ENCODE measurements at places on chromosomes 5 and 9. TPM values are rescaled to one million over a fixed set of nuclear protein-coding genes. Genes with fewer than 3 reads are reported as not detected.

The SYK gene
- polyA plus RNA-seq: 19.1 TPM

The GABRP gene
- polyA plus RNA-seq: 1.2 TPM

The CARTPT gene
- polyA plus RNA-seq: not detected

The CD274 gene
- polyA plus RNA-seq: 1.3 TPM

The HMGXB3 gene
- polyA plus RNA-seq: 40.3 TPM

The ANXA2R gene
- polyA plus RNA-seq: 1.9 TPM

The SV2C gene
- 0.26 TPM for polyA plus RNA-seq

The FAM170A gene
- polyA plus RNA-seq: not detected

The CCL27 gene
- polyA plus RNA-seq: 1.1 TPM

The CFAP77 gene
- 4.4 TPM for polyA plus RNA-seq

GRCh38 chr5:160229190-160229742, at the start of gene FABP6:
Gene FABP6 (plus strand): TSS chr5:160229506. CDS start chr5:160229558, 52 bp downstream.
- no peak for DNase-seq

DNA sequence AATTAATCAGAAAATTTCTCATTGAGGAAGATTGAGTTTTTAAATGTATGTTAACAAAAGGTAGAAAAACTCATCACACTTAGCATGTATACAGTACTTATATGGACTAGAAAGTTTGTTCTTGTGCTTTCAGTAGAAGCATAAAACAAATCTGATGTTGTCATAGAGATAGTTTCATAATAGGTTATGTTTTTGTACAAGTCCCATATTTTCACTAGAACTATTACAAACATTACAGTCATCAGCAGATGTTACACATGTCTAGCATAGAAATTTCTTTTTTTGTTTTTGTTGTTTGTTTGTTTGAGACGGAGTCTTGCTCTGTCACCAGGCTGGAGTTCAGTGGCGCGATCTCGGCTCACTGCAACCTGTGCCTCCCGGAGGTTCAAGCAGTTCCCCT, 131.4 kb downstream of the COMMD10 start:
- no peak for DNase-seq

- no peak for DNase-seq
These were observed 78.3 kb downstream of the FBXL17 start for GRCh38 chr5:108303611-108304010.

DNA sequence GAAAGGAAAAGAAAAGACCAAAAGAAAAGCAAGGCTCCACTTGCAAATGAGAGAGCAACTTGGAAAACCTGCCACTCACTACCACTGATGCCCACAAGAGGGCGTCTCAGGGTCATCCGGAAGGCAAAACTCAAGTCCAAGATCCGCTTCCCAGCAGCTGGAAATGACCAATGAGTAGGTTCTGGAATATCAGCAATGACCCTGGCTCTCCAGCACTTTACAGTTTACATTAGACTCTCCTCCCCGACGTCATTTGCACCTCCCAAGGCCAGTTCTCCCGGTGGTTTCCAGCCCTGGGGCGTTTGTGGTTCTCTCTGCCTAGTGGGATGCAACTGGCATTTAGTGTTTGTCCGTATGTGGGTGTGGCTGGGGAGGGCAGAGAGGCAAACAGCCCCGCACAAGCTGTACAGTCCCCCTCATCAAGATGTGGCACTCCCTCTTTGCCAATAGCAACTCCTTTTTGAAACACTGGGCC, 193.8 kb upstream of the ZNF618 start:
- DNase-seq: peak; percentile 65

GRCh38 chr5:41371738-41372137, 138.7 kb downstream of the PLCXD3 start:
- DNase-seq: no peak

- no peak for DNase-seq
These were observed 12.4 kb downstream of the TNFAIP8 start for GRCh38 chr5:119368238-119368630.

- no peak for DNase-seq
These were observed 17.9 kb upstream of the TRIO start for GRCh38 chr5:14125262-14125661.

GRCh38 chr9:4416467-4416866, 73.8 kb upstream of the SLC1A1 start:
- no peak for DNase-seq

GRCh38 chr9:135239769-135240141, 152.3 kb downstream of the OLFM1 start:
- DNase-seq: no peak

DNA sequence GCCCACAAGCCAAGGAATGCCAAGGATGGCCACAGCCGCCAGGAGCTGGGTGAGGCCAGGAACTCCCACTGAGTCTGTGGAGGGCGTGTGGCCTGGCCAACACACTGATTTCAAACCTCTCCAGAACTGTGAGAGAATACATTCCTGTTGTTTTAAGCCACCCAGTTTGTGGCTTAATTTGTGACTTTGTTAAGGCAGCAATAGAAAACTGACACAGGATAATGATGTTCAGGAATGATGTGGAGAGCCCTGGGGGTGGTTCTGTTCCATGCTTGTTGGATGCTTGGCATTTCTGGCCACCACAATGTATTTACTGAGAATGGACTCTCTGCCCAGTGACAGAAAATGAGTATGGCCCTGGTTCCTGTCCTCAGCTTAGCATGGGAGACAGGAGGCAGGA, 82.8 kb downstream of the DAP start:
- no peak for DNase-seq

GRCh38 chr5:158819095-158819494, 280.6 kb downstream of the EBF1 start:
- DNase-seq: no peak

DNA sequence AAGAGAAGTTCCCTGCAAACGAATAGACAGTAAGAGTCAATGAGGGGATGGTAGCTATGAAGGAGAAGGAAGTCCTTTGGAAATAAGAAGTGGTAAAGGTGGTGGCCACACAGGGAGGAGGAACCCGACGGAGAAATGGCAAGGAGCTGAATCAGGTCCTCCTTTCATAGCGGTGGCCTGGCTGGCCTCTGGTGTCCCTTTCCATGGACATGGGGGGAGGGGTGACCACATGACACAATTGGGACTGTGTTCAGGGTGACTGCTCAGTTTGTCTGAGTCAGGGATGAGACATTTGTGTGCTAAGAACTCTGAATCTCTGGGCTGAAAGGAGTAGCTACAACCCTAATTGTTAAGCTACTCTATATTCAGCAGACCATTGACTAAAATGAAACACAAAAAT, 28.7 kb upstream of the TIMD4 start:
- DNase-seq: no peak

GRCh38 chr5:1190837-1191239, 10.6 kb upstream of the SLC6A19 start:
- no peak for DNase-seq

DNA sequence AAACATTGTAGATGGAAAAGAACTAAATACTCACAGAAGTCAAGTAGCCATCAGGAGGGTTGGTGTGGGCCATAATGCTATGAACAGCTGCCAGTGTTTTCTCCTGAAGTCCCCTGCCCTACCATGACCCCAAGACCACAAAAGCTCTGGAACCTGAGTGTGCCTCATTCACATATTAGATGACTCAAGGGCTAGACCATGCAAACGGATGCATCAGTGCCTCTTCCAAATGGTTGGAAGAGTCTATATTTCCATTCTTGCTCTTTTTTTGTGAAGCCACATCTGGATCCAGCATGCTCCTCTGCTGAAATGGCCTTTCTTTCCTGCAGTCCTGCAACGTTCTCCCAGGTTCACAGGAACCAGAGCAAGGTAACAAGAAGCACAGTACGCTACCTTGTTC, 136.6 kb upstream of the EPB41L4A start:
- DNase-seq: no peak

GRCh38 chr5:72559866-72560766, 52.9 kb upstream of the ZNF366 start:
- no peak for DNase-seq

DNA sequence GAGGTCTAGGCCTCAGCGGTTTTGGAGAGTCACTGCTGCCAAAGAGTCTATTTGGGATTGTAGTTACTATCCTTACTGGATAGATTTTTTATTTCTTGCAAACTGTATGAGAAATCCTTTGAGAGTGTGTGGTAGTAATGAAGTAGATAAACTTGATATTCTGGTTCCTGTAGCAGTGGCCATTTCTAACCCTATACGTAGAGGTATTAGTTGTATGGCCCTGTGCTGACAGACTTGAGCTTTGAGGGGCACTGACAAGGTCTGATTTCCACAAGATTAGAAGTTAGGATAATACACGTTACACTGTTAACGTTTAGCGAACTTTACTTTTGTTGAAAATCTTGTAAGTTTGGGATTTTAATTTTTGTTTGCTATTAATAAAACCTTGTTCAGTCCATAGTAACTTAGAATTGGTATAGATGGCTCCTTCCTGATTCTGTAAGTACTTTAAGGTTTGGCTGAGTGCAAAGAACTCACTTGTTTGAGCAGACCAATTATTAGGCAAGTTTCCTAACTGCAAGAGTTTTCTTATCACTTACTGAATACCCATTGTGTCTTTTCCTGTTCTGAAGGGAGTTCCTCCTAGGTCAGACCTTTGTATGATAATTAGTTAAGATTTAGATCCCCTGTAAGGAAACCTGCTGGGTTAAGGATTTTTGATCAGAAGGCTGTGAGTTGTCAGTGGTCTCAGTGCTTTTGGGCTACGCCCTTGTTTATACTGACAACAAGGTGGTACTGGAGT, 31.4 kb downstream of the GCNT1 start:
- DNase-seq: no peak

- no peak for DNase-seq
These were observed 89.9 kb downstream of the SYK start for GRCh38 chr9:90891308-90892040.

DNA sequence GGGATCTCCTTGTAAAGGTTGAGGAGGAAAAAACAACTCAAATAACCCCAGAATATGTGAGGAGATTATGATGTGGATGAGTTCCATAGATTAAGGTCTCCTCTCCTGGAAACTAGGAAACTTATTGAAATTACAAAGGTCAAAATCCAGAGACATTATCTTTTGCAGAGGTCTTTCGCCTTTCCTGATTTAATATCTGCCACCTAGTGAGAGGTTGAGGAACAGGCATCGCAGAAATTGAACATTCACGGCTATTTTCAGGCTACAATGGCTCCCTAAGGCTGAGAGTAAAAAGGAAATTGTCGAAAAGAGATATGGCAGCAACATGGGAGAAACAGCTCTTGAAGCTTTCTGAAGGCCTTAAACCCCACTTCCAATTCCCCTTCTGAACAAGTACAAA, 127.5 kb upstream of the PLCXD3 start:
- no peak for DNase-seq

DNA sequence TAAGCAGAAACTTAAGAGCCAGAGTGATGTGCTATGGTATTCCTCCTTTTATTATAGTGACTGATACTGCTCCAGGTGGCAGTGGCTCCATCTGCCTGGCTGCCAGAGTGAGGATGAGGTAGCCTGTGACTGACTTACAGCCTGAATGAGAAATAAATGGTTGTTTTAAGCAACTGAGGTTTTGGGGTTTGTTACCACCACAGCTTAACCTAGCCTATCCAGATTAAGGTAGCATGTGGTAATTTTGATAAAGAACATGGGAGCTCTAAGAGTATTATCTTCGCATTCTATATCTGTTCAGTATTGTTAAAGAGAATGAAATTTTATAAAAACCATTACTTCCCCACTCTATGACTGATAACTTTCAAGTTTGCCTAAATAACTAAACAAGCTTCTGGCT, 39.0 kb downstream of the GOLPH3 start:
- DNase-seq: no peak

DNA sequence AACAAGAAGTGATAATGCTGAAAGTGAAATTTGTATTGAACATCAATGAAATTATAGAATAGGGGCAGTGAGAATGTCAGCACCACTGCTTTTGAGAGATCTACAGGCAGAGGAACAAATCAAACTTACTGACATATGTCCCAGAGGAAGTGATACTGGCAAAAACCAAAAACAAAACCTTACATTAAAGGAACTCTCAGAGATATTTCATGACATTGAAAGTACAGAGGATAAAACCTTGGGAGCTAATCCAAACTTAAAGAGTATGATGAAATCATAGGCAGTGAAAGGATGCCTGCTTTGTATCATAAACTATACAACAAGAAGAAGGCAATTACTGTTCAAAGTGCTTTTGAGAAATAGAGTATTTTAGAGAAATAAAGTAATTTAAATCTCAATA, 90.4 kb upstream of the SV2C start:
- no peak for DNase-seq

GRCh38 chr5:173291722-173292658, 36.2 kb downstream of the STC2 start:
- DNase-seq: no peak

DNA sequence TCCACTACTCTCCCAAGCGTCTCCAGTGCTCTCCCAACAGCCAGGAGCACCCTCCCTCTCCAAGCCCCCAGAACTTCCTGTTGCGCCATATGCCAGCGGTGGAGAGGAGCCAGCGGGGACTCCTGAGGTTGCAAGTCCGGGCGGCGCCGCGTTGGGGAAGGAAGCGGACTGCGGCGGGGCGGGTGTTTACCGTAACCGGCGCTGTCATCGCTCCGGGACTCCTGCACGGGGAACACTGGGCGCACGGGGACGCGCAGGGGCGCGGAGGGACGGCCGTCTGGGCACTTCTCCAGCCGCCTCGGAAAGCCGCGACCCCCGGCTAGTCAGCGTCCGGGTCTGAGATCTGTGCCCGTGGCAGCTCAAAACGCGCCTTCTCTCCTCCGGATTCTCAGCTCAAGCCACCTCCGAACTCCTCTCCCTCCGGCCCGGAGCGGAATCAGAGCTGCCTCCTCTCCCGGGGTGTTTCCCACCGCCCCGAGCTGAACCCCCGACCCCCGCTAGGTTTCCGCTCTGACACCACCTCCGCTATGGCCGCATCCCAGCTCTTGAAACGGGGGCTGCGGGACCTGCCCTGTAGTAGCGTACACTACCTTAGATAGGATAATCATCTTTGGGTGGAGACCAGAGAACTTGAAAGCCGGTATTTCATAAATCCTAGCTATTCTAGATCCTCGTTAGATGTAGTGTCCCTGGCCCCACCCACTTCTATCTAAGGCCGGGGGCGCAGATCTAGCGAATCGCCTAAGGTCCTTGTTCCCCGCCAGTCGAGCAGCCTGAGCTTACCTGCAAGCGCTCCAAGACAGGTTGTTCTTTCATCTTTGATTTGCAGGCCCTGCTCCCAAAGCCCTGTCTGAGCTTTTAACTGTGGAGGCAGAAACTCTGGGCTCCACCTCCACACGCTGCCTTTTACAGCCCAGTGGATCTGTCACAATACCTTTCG, at the start of gene TRPM6:
Gene TRPM6 (minus strand): TSS at position 881 of the 940 bp plus-strand sequence. CDS start 65 bp downstream, at position 816.
- peak; percentile 76 for DNase-seq

DNA sequence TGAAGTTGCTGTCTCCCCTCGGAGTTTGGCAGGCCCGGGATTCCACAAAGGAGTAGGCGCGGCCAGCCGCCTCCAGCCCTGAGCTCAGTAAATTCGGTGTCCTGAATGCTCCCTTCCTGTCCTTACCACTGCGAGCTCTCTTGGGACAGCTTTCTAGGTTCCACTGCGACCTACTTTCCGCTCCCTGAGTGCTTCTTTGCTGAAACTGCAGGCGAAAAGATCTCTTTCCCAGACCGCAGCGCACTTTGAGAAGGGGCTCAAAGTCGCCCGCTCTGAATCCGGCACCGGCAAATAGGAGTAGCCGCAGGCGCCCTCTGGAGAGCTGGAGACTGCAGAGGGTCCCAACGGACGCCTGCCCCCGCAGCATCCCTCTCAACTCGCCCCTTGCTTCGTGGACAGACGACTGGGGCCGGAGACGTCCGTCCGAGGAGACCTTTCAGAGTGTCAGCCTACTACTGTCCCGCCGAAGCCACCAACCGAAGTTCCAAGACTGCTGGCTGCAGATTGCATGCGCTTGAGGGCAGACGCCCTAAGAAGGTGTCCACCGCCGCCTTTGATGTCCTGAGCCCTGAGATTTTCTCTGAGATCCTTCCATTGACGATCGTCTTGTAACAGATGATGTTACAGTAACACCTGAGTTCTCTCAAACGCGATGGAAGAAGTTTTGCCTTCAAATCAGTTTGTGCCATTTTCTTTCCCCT, 96.0 kb downstream of the ANXA2R start:
- DNase-seq: no peak
